Lung microvascular endothelial cell (primary cell): ENCODE measurements at places on chromosomes 3 and 15. TPM values are rescaled to one million over a fixed set of nuclear protein-coding genes. Genes with fewer than 3 reads are reported as not detected.

- DNase-seq, result no peak
Observed at GRCh38 chr3:48352546-48352945, 19.1 kb upstream of the SPINK8 start.

DNA sequence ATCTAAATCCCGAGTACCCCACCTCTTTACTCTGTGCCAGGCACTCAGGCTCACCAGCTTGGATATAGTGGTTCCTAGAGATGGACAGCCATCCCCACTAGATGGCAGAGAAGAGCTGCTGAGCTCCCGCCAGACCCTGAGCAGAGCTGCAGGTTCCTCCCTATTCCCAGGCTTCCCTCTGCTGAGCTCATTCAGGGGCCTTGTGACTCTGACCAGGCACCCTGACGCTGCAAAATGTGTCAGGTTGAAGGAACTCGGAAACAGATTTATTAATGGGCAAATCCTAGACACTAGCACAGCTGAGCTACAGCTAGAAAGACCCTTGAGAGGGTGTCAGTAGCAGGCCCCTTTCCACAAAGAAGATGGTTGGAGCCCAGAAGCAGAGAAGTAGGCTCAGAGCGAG is 38.2 kb upstream of the RHO start:
- DNase-seq, result peak; percentile 93

- no peak for DNase-seq
Observed at GRCh38 chr3:12916159-12916558, 74.8 kb upstream of the RPL32 start.

DNA sequence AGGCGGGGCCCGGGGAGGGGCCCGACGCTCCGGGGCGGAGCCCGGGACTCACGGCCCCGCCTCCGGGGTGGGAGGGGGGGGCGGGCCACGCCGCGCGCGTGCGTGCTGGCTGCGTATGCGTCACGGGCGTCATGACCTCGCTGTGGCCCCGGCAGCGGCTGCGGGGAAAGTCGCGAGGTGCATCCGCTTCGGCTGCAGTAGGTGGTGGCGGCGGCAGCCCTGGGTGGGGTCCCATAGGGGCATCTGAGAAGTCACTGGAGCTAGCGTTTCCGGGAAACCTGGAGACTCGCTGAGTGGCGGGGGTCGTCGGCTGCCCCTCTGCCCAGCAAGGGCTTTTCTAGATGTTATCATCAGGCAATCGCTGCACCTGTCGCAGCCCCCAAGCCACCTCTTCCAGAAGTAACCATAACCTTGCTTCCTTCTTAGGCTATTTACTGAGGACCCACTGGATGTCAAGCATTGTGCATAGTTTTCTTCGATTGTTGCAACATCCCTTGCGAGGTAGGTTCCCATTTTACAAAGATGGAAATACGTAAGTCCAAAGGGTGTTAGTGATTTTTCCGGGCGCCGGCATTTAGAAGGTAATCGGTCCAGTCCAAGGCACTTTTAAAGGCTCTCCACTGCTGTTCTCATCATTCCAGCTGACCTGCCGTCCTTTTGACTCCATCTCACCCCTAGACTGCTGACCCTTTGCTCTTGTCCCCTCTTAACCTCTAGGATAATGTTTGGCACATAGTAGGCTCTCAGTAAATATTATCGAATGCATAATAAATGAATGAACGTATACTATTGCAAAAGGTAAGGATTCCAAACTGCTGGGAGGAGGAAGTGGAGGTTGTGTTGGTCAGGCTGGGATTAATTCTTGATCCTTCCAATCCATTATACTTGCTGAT is at the start of gene GDPGP1:
TSS of gene GDPGP1 (plus strand) at position 114 of the 893 bp plus-strand sequence. CDS start 6,700 bp downstream, outside the sequence.
- DNase-seq, result peak; percentile 97

DNA sequence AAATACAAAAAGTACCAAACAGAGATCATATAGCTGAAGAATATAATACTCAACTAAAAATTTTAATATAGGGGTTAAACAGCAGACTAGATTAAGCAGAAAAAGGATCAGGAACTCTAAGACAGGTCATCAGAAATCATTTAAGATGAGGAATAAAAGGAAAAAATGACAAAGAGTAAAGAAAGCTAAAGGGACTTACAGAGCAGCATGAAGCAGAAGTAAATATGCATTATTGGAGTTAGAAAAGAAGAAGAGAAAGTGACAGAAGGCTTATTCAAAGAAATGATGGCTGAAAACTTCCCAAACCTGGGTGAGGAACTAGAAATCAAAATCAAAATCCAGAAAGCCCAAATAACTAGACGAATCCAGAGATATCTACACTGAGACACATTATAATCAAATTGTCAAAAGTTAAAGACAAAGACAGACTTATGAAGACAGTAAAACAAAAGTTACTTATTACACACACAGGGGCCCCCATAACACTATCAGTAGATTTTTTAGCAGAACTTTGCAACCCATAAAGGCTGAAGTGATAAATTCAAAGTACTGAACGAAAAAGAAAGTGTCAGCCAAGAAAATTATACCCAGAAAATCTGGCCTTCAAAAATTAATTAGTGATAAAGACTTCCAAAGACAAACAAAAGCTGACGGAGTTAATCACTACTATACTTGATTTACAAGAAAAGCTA is 95.6 kb downstream of the SCAPER start:
- no peak for DNase-seq

GRCh38 chr3:197420115-197420514 is 121.7 kb upstream of the DLG1 start:
- no peak for DNase-seq

- peak; percentile 84 for DNase-seq
Observed at GRCh38 chr15:99324082-99324620, 72.9 kb downstream of the LRRC28 start.

Gene VIPR1
- under 0.01 TPM in 1 of 2 replicates, not detected in the other for total RNA-seq

DNA sequence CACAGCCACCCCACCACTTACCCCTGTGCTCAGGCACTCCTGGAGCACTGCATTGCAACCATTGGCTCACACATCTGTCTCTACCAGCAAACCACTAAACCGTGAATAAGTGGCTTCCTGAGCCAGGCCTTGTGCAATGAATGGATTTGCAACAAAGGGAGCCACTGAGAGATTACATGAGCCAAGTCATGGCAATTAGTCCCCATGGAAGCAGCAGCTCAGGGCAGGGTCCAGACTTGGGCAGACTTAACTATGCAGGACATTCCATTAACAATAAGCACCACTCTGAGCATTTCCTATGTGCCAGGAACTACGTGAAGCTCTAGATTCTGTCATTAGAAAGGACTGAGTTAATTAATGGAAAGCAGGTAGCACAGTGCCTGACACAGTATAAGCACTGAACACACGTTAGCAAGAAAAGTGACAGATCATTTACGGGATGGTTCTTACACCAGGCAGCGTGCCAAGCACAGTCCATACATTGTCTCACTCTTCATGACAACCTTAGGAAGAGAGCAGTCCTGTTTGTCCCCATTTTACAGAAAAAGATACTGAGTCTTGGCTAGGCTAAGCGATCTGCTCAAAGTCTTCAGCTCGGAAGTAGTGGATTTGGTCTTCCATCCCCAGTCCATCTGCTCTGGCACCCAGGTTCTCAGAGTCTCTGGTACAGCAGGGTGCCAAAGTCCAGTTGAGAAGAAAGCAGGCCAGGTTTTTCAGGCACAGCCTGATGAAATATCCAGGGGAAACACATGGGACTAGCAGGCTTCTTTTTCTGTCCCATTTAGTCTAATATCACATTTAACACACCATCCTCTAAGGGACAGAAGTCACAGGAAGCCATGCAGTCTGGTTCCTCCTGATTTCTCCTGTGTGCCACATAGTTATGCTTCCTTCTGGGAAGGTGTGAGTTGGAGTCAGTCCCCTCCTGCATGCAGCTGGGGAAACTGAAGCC is 44.1 kb downstream of the LIPC start:
- DNase-seq, result peak; percentile 93

Gene CFAP100
- total RNA-seq, result not detected in 2 replicates

DNA sequence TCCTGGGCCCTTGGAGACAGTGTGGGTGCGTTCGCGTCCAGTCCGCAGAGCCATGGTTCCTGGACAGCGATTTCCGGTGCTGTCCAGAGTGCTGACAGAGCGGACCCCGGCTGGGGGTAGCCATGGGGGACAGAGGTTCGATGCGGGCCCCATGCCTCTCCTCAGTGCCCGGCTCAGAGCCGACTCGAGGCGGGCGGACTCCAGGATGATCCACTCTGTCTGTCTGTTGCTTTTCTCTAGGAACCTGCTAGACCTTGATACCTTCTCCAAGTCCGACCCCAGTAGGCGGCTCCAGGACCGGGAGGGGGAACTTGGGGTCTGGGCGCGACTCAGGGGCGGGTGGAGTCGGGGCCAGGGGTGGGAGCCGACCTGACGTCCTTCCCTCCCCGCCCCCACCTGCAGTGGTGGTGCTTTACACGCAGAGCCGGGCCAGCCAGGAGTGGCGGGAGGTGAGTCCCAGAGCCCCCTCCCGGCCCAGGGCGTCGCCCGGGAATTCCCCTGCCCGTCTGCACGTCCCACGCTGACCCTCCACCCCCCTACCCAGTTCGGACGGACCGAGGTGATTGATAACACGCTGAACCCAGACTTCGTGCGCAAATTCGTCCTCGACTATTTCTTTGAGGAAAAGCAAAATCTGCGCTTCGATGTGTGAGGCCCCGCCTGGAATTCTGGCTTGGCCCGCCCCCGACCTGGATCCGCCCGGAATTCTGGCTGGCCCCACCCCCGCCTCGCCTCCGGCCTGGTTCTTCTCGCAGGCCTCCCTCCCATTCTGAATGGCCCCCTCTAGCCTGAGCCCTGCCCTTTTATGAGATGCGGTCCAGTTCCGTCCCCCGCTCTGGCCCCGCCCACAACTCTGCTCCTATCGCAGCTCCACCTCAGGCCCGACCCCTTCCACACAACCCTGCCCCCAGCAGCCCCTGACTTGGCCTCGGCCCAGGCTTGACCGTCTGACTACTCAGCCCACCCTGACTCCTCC is 1.0 kb downstream of the CPNE9 start:
- DNase-seq, result peak; percentile 35

- DNase-seq, result no peak
Observed at GRCh38 chr3:43785551-43785950, 94.8 kb downstream of the ABHD5 start.

- DNase-seq, result peak; percentile 14
Observed at GRCh38 chr3:151584566-151584965, 123.7 kb upstream of the IGSF10 start.

GRCh38 chr3:165642761-165643420 is 194.3 kb downstream of the BCHE start:
- peak; percentile 96 for DNase-seq

- no peak for DNase-seq
Observed at GRCh38 chr3:170699158-170700053, 113.5 kb upstream of the SLC7A14 start.

GRCh38 chr15:28022181-28022580 is 76.9 kb downstream of the OCA2 start:
- no peak for DNase-seq

DNA sequence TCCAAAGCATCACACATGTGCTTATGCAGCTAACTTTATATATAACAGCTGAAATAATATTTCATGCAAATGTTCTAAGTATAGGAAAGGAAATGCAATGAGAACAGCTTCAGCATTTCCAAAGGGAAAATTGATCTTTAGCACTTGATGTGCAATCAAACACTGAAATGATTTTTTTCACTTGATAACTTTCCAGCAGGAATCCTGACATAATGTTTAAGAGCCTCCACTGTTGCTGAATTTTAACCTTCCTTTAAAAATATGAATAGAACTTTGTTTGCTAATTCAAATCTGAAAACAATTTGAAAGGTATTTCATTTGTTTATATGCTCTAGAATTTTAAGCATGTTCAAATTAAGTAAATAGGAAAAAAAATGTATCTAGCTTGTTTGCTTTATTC is 96.9 kb upstream of the STRIT1 start:
- no peak for DNase-seq

Gene SKOR1
- total RNA-seq, result under 0.01 TPM in 2 replicates

DNA sequence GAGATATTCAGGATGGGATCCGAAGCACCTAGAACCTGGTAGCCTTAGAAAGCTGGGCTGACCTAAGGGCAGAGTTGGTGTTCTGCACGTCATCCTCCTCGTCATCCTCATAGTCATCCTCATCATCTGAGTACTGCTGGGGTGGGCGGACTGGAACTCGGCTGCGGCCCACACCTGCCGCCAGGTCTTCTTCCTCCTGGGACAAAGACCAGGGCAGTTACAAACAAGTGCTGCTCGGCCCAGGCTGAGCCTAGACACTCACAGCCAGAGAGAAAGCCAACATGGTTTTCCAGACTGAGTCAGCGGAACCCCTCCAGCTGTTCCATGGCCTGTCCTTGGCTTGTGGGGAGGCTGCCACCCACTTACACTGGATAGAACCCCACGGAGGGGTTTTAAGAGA is 40.5 kb downstream of the SEMA3G start:
- DNase-seq, result no peak

Gene CHL1
- total RNA-seq, result not detected in 2 replicates

Gene TMEM207
- total RNA-seq, result not detected in 2 replicates

GRCh38 chr3:4939276-4939675 is 40.0 kb upstream of the BHLHE40 start:
- DNase-seq, result no peak
